ENCODE measurements at places on chromosomes 1 and 21. TPM values are rescaled to one million over a fixed set of nuclear protein-coding genes. Genes with fewer than 3 reads are reported as not detected.
A peak's percentile ranks its signal among the peaks of the same experiment; 100 is the strongest.

Gene FAM151A
- not detected for total RNA-seq

Gene CTSK
- 47.1 TPM for total RNA-seq

Gene C1orf210
- not detected for total RNA-seq

Gene CSMD2
- 0.60 TPM for total RNA-seq

Gene B4GALT2
- total RNA-seq, result 23.9 TPM

Gene ITGB2
- 43.5 TPM for total RNA-seq

Gene CD1D
- total RNA-seq, result 2.6 TPM

- no peaks in the 10 kb centered on the region for H3K4me1 ChIP-seq
- no peak overlapping the region for H3K27ac ChIP-seq
- no peak overlapping the region for H3K4me3 ChIP-seq
- no peak for DNase-seq
Measured at GRCh38 chr21:46208761-46209721, 19.5 kb downstream of the LSS start.

GRCh38 chr1:155061381-155062150, 2.0 kb upstream of the EFNA4 start:
- no peak overlapping the region for H3K27ac ChIP-seq
- H3K4me1 ChIP-seq, result peaks cover 27% of the 10 kb centered on the region
- no peaks in the 10 kb centered on the region for H3K36me3 ChIP-seq
- DNase-seq, result peak; percentile 96
- H3K27me3 ChIP-seq, result no peaks in the 10 kb centered on the region
- H3K4me3 ChIP-seq, result no peak overlapping the region

DNA sequence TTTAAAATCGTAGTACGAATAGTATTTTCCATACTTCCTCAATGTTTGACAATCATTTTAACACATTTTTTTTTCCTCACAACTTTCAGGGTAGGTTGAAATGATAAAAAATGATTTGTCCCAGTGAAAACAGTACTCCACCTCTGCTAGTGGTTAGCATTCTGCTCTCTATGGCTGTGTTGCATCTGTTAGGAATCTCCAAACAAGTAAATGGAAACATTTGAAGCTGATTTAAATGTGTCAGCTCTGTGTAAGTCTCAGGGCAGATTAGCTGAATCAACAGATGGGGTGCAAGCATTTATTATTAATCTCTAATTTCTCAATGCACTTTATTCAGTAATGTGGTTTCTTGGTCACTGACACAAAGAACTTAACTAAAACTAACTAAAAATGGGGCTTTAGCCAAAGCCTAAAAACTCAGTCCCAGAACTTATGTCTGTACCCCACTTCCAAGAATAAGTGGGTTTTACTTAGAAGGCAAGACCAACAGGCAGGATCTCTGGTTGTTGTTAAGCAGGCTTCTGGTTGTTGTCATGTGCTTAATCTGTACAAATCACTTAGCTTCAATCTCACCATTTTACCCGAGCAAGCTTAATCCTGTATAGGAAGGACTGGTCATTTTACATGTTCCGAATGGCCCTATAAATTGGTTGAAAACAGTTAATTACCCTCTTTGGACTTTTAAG, 67.8 kb downstream of the PRRX1 start:
- no peak overlapping the region for H3K27ac ChIP-seq
- H3K4me3 ChIP-seq, result no peak overlapping the region
- no peak for DNase-seq

GRCh38 chr21:40636026-40636425, 210.9 kb downstream of the DSCAM start:
- no peaks in the 10 kb centered on the region for H3K36me3 ChIP-seq
- no peak overlapping the region for H3K27ac ChIP-seq
- no peaks in the 10 kb centered on the region for H3K4me1 ChIP-seq
- DNase-seq, result no peak

DNA sequence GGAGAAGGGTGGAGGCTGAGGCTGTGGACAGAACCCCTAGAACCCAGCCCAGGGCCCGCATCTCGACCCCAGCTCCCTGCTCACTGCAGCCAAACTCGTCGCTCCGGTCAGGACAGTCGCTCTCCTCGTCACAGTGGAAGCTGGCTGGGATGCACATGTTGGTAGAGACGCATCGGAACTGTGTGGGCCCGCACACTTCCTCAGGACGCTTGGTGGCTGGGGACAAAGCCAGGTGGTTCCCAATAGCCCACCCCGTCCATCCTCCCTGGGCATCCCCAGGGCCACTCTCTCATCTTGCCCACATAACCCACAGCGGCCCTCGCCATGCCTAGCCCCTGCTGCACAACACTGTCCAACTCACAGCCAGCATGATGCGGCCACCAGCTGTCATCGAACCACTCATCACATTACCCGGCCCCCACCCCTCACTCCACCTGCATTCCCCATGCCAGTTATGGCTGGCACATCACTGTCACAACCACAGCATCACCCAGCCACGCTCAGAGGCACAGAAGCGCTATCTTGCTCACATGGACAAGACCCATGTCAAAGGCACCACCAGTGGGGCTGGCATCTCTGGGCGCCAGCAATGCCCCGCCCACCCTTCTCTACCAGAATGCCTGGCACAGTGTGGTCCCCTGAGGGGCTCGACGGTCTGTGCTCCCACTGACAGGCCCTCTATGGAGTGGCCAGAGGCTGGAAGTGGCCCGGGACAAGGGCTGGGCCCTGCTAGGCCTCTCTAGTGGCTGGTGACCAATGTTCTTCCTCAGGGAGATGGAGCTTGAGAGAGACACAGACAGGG, 51.7 kb downstream of the HSPG2 start:
- no peaks in the 10 kb centered on the region for H3K27me3 ChIP-seq
- DNase-seq, result no peak
- no peaks in the 10 kb centered on the region for H3K4me1 ChIP-seq
- H3K4me3 ChIP-seq, result no peak overlapping the region
- H3K27ac ChIP-seq, result peak overlapping the region; percentile 64

DNA sequence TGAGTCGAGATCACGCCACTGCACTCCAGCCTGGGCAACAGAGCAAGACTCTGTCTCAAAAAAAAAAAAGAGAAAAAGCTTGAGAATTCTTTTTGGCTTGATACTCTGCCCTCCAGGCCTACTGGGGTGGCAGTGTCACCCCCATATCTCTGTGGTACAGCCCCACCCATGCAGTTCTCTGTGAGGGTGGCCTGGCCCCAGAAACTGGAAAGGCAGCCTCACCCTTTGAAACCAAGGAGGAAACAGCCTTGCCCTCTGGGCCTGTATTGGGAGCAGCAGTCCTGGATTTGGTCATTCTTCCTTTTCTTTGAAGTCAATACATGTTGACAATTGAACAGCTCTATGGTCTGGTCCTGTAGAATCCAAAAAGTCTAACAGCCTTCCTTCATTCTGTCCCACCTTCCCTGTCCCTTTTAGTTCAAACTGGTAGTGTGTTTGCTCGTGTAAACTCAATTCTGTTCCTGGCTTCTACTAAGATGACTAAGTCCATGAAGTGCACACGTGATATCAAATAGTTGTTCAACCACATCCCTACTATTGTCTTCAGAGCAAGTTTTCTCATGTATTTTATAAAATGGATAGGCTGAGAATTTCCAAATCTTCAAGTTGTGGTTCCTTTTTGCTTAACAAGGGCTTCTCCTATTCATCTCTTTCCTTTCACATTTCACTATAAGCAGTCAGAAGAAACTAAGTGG, 13.2 kb downstream of the ST7L start:
- no peak overlapping the region for H3K4me3 ChIP-seq
- no peak for DNase-seq
- H3K4me1 ChIP-seq, result no peaks in the 10 kb centered on the region
- no peaks in the 10 kb centered on the region for H3K27me3 ChIP-seq
- H3K36me3 ChIP-seq, result peaks cover 94% of the 10 kb centered on the region

DNA sequence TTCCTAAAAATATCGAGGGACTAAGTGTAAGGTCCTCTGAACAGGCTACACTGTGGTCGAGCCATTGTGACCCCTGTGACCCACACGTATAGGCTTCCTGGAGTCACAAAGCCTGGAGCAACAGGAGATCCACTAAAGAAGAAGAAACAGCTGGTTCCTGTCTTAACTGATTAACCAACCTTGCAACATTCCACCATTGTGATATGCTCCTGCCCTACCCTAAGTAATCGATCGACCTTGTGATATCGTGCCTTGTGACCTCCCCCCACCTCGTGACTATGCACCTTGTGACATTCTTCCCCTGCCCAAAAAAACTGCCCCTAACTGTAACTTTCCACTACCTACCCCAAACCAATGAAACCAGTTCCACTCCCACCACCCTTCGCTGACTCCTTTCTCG, 304.6 kb upstream of the FAM78B start:
- H3K4me3 ChIP-seq, result no peak overlapping the region
- H3K36me3 ChIP-seq, result no peaks in the 10 kb centered on the region
- H3K27me3 ChIP-seq, result no peaks in the 10 kb centered on the region
- peaks cover 7% of the 10 kb centered on the region for H3K4me1 ChIP-seq
- no peak overlapping the region for H3K27ac ChIP-seq

- H3K4me3 ChIP-seq, result no peak overlapping the region
- H3K27ac ChIP-seq, result no peak overlapping the region
- H3K4me1 ChIP-seq, result no peaks in the 10 kb centered on the region
- H3K27me3 ChIP-seq, result no peaks in the 10 kb centered on the region
- H3K36me3 ChIP-seq, result no peaks in the 10 kb centered on the region
Measured at GRCh38 chr1:99808391-99809115, 41.6 kb upstream of the AGL start.

- no peaks in the 10 kb centered on the region for H3K27me3 ChIP-seq
- H3K4me3 ChIP-seq, result no peak overlapping the region
- DNase-seq, result no peak
- no peak overlapping the region for H3K27ac ChIP-seq
Measured at GRCh38 chr1:246181241-246181640, 325.8 kb downstream of the SMYD3 start.

GRCh38 chr1:23931491-23931880, 18.3 kb upstream of the CNR2 start:
- no peaks in the 10 kb centered on the region for H3K4me1 ChIP-seq
- H3K27ac ChIP-seq, result no peak overlapping the region
- H3K27me3 ChIP-seq, result no peaks in the 10 kb centered on the region
- no peak for DNase-seq
- H3K4me3 ChIP-seq, result no peak overlapping the region
- no peaks in the 10 kb centered on the region for H3K36me3 ChIP-seq

- no peaks in the 10 kb centered on the region for H3K36me3 ChIP-seq
- H3K4me1 ChIP-seq, result no peaks in the 10 kb centered on the region
- H3K27me3 ChIP-seq, result no peaks in the 10 kb centered on the region
- no peak for DNase-seq
Measured at GRCh38 chr1:91997607-91998195, 32.1 kb upstream of the EPHX4 start.

GRCh38 chr21:15071009-15071408, 6.2 kb upstream of the NRIP1 start:
- H3K4me3 ChIP-seq, result no peak overlapping the region
- no peaks in the 10 kb centered on the region for H3K27me3 ChIP-seq
- no peaks in the 10 kb centered on the region for H3K36me3 ChIP-seq
- H3K4me1 ChIP-seq, result peaks cover 5% of the 10 kb centered on the region
- H3K27ac ChIP-seq, result no peak overlapping the region

DNA sequence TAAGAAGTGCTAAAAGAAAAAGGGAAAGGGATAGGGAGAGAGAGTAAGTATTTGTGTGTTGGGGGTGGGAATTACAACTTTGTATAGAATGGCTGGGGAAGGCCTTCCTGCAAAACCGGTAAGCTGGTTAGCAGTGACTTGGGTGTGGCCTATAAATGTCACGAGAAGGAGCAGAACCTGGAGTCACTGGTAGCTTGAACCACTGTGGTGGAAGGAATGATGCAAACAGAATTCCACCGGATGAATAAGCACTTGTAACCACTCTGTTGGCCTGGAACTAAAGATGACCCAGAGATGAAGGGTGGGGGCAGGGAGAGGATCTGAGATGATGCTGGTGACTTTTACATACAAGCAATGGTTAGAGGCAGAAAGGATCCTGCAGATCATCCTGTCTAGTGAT, 8.9 kb downstream of the XKR8 start:
- no peak for DNase-seq
- H3K27me3 ChIP-seq, result no peaks in the 10 kb centered on the region
- H3K4me1 ChIP-seq, result peaks cover 6% of the 10 kb centered on the region
- no peaks in the 10 kb centered on the region for H3K36me3 ChIP-seq
- no peak overlapping the region for H3K4me3 ChIP-seq

GRCh38 chr1:214460304-214460916, 91.0 kb downstream of the PTPN14 start:
- no peak for DNase-seq
- H3K36me3 ChIP-seq, result no peaks in the 10 kb centered on the region
- H3K27ac ChIP-seq, result no peak overlapping the region
- no peaks in the 10 kb centered on the region for H3K27me3 ChIP-seq

GRCh38 chr1:57204942-57205787, 218.7 kb downstream of the DAB1 start:
- no peaks in the 10 kb centered on the region for H3K27me3 ChIP-seq
- no peak overlapping the region for H3K4me3 ChIP-seq
- no peaks in the 10 kb centered on the region for H3K4me1 ChIP-seq

DNA sequence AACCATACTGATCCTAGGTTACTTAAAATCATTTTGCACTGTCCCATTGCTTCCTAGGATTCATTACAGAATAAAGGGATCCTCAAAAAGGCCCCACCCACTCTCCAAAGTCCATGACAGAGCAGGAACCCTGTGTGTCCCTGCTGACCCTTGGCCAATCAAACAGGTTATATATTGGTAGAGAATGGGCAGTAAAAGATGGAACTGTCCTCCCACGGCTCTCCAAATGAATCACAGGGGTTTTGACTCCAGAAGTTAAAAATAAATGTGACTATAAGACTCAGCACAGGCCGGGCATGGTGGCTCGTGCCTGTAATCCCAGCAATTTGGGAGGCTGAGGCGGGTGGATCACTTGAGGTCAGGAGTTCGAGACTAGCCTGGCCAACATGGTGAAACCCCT, 65.5 kb downstream of the ACOT7 start:
- H3K36me3 ChIP-seq, result no peaks in the 10 kb centered on the region
- no peak for DNase-seq
- no peaks in the 10 kb centered on the region for H3K4me1 ChIP-seq

- no peaks in the 10 kb centered on the region for H3K27me3 ChIP-seq
- H3K4me1 ChIP-seq, result no peaks in the 10 kb centered on the region
- no peak overlapping the region for H3K4me3 ChIP-seq
- DNase-seq, result no peak
Measured at GRCh38 chr21:28754127-28754611, 238.5 kb downstream of the LTN1 start.

DNA sequence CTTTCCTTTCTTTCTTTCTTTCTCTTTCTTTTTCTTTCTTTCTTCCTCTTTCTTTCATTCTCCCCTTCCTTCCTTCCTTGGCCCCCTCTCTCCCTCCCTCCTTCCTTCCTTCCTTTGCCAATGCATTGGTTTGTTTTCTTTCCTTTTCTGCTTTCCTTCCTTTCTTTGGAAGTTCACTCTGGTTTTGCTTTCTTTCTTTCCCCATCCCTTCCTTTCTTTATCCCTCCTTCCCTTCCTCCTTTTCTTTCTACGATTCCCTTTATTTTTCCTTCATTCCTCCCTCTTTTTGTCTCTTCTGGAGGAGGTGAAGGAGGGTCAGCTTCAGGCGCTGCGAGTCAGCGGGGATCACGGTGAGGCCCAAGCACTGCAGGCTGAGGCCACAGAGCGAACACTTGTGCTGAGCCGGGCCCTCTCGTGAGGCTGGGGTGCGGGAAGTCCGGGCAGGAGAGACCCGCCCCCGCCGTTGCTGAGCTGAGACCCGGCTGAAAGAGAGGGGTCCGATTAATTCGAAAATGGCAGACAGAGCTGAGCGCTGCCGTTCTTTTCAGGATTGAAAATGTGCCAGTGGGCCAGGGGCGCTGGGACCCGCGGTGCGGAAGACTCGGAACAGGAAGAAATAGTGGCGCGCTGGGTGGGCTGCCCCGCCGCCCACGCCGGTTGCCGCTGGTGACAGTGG, 1.5 kb downstream of the SIM2 start:
- H3K36me3 ChIP-seq, result no peaks in the 10 kb centered on the region
- peaks cover 3% of the 10 kb centered on the region for H3K27me3 ChIP-seq
- H3K4me3 ChIP-seq, result peak overlapping the region; percentile 13

- no peaks in the 10 kb centered on the region for H3K4me1 ChIP-seq
- no peak overlapping the region for H3K4me3 ChIP-seq
- no peaks in the 10 kb centered on the region for H3K36me3 ChIP-seq
- no peak overlapping the region for H3K27ac ChIP-seq
Measured at GRCh38 chr1:220926146-220926545, 46.9 kb downstream of the HLX start.

Measured in tibial nerve (tissue), 4 donors.